ENCODE measurements at places on chromosomes 2 and 18.

DNA sequence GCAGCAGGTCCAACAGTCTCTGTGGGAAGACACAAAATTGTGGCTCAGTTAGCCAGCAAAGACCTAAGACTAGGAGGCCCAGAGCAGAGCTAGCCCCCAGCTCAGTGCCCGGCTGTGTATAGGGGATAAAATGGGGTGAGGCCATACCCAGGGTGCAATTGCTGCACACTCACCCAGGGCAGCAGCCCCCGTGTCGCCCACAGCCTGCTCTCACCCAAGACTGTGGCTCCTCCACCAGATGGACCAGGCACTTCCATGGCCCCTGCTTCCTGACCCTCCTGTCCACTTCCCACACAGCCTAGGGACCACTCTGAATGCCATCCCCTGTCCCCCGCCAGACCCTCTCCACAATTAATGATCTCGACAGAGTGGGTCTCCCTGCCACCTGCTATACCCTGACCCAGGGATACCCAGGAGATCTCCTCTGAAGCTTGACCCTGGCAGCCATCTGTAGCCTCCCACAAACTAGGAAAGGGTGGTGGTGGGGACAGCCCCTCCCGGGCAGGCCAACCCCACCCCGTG lies 85.7 kb downstream of the HS1BP3 start:
- no peak for DNase-seq

DNA sequence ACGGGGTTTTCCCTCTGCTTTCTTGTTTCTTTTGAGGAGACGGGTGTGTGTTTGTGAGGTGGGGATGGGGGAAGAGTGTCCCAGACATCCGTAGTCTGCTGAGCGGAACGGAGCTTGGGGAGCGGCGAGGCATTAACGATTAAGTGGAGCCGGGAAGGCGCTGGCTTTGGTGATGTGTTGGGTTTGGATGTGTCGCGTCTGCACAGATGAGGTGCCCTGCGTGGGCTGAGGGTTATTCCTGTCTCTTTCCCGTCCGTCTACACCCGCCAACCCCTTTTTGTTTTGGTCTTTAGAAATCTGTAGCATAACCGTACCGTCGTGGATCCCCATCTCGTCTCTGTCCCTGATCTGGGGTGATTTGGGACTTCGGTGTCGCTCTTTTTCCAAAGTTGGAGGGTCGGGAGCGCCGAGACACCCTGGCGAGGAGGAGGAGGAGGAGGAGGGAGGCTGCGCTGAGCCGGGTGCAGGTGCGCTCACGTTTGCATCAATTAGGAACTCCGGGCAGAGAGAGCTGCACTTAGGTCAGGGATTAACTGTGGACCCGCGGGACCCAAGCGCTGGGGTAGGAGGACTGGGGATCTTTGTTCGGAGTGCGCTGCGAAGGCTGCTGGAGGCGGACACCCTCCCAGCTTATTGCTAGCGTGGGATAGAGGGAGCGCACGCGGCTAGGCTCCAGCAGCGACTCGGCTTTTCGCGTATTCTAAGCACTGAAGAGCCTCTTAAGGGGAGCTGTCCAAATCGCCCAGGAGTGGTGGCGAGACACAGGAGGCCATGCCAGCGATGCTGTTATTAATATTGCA lies 720.3 kb downstream of the DPP10 start:
- DNase-seq: peak; percentile 75

- DNase-seq: peak; percentile 2
Observed at GRCh38 chr18:77054288-77054605, 78.3 kb downstream of the MBP start.

DNA sequence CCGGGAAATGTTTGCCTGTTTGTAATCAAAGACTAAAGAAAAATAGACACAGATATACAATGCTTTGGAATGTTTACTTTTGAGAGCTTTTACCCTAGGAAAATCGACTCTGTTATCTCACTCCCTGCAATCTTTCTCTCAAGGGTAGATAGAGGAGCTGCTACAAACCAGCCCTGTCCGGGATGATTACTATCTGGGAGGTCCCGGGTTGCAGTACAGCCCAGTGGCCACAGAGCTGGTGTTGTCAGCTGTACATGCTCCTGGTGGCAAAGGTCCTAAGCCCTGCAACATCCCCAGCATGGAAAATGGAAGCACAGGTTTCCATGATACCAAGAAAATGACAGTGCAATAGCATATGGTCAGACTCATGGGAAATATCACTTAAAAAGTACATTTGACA lies 570.5 kb upstream of the SOX11 start:
- peak; percentile 23 for DNase-seq

GRCh38 chr2:207932106-207932505 lies 93.2 kb downstream of the PLEKHM3 start:
- DNase-seq: no peak

GRCh38 chr2:196086517-196087368 lies 18.1 kb upstream of the DNAH7 start:
- DNase-seq: no peak

DNA sequence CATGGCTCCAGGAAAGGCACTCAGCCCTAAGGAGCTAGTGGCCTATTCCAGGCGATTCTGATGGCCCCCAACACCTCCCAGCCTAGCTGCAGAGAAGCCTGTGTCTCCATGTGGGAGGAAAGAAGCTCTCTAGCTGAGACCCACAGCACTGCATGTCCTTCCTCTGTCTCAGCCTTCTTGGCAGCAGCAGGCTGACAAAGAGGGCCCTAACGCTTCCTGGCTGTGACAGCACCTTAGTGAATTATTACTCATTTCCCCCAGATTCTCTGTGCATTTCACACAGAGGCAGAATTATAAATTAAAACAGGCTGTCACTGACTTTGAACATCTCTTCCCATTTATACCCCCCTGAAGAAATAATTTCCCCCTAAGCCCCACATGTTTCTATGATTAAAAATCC lies 206.8 kb downstream of the CLIP4 start:
- no peak for DNase-seq

- DNase-seq: no peak
Observed at GRCh38 chr2:214006601-214007000, 404.3 kb upstream of the VWC2L start.

DNA sequence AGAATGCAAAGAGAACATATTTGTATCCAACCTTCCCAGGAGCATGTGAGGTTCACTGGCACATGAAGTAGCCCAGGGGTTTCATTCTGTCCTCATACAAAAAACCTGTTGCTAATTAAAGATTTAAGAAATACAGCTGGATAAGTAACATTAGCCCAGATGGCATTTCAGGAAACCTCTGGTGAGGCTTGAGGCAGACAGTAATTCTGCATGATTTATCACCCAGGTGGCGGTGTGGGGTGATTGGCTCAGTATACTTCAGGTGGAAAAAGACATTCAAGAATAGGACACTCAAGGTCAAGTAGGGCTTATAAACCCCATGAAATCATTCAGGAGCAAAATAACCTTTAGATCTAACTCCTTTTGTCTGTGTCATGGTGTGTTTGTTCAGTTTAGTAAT lies 237.4 kb downstream of the RNF144A start:
- peak; percentile 55 for DNase-seq

- no peak for DNase-seq
Observed at GRCh38 chr18:63819786-63820185, 44.6 kb downstream of the SERPINB7 start.

- DNase-seq: no peak
Observed at GRCh38 chr2:47555368-47555767, 152.4 kb downstream of the MSH2 start.

- DNase-seq: no peak
Observed at GRCh38 chr2:42230891-42231290, 61.7 kb downstream of the EML4 start.

GRCh38 chr2:174748948-174749347 lies 15.3 kb downstream of the CHRNA1 start:
- peak; percentile 86 for DNase-seq

- peak; percentile 90 for DNase-seq
Observed at GRCh38 chr2:109128048-109128615, 873 bp upstream of the SH3RF3 start.

Data from NCI-H82 (cell line).